Aorta (tissue), 5 donors: ENCODE measurements at places on chromosomes 5 and 9. TPM values are rescaled to one million over a fixed set of nuclear protein-coding genes. Genes with fewer than 3 reads are reported as not detected.

The STPG3 gene
- polyA plus RNA-seq = not detected

The BAAT gene
- polyA plus RNA-seq = not detected

The CCNJL gene
- not detected for polyA plus RNA-seq

- no peak for DNase-seq
- H3K27ac ChIP-seq = no peak overlapping the region
- H3K4me3 ChIP-seq = no peak overlapping the region
- no peaks in the 10 kb centered on the region for H3K27me3 ChIP-seq
Measured at GRCh38 chr5:109753279-109753678, 63.6 kb downstream of the MAN2A1 start.

- DNase-seq = no peak
- H3K36me3 ChIP-seq = no peaks in the 10 kb centered on the region
- H3K27me3 ChIP-seq = no peaks in the 10 kb centered on the region
- H3K4me1 ChIP-seq = peaks cover 7% of the 10 kb centered on the region
- no peak overlapping the region for H3K4me3 ChIP-seq
Measured at GRCh38 chr5:56520986-56521730, 288.0 kb upstream of the ANKRD55 start.

GRCh38 chr5:96687080-96687479 lies 24.9 kb downstream of the CAST start:
- H3K36me3 ChIP-seq = no peaks in the 10 kb centered on the region
- no peak for DNase-seq
- H3K27ac ChIP-seq = no peak overlapping the region
- H3K27me3 ChIP-seq = no peaks in the 10 kb centered on the region
